ENCODE measurements at places on chromosomes 3 and 15. TPM values are rescaled to one million over a fixed set of nuclear protein-coding genes. Genes with fewer than 3 reads are reported as not detected.

AGBL1 gene
- not detected for total RNA-seq

C3orf20 gene
- not detected for total RNA-seq

ZNF860 gene
- total RNA-seq, result 0.34 TPM

TWF2 gene
- 70.0 TPM for total RNA-seq

CHRM5 gene
- not detected for total RNA-seq

LRRC31 gene
- total RNA-seq, result not detected

ACKR4 gene
- 8.5 TPM for total RNA-seq

CRTAP gene
- total RNA-seq, result 133 TPM

CLCN2 gene
- total RNA-seq, result 2.0 TPM

SCAANT1 gene
- not detected for total RNA-seq

GRK7 gene
- not detected for total RNA-seq

PTH1R gene
- total RNA-seq, result 15.6 TPM

MTHFS gene
- total RNA-seq, result 13.6 TPM

NR2E3 gene
- 0.12 TPM for total RNA-seq

SLC28A2 gene
- not detected for total RNA-seq

SOX2 gene
- 0.17 TPM for total RNA-seq

BNC1 gene
- total RNA-seq, result 2.3 TPM

TM4SF1 gene
- total RNA-seq, result 92.5 TPM

PRKAR2A gene
- total RNA-seq, result 49.5 TPM

PCOLCE2 gene
- 128 TPM for total RNA-seq

HIGD2B gene
- not detected for total RNA-seq

REC114 gene
- total RNA-seq, result 3.4 TPM

KCNH8 gene
- total RNA-seq, result 0.31 TPM

CLDN16 gene
- total RNA-seq, result not detected

IRAK2 gene
- 1.5 TPM for total RNA-seq

ECE2 gene
- total RNA-seq, result 4.8 TPM

SETD2 gene
- total RNA-seq, result 32.0 TPM

PDE12 gene
- total RNA-seq, result 9.6 TPM

CXCR6 gene
- 0.53 TPM for total RNA-seq

ROPN1 gene
- total RNA-seq, result 0.79 TPM

AADACL2 gene
- total RNA-seq, result not detected

NBEAL2 gene
- total RNA-seq, result 18.0 TPM

CP gene
- total RNA-seq, result 24.5 TPM

ITIH3 gene
- total RNA-seq, result 1.8 TPM

SLC6A1 gene
- total RNA-seq, result 0.89 TPM

PP2D1 gene
- not detected for total RNA-seq

CCDC80 gene
- 187 TPM for total RNA-seq

CASR gene
- total RNA-seq, result not detected

DISP2 gene
- 4.6 TPM for total RNA-seq

ERC2 gene
- 3.0 TPM for total RNA-seq

TTLL13 gene
- 0.54 TPM for total RNA-seq

CHRD gene
- 11.3 TPM for total RNA-seq

GABRG3 gene
- total RNA-seq, result not detected

GABRA5 gene
- total RNA-seq, result 0.74 TPM

RPL22L1 gene
- 18.7 TPM for total RNA-seq

GATM gene
- 22.2 TPM for total RNA-seq

CSPG4 gene
- 48.9 TPM for total RNA-seq

NR1I2 gene
- total RNA-seq, result not detected

GOLGA8K gene
- total RNA-seq, result not detected

HGD gene
- total RNA-seq, result not detected

DGKG gene
- total RNA-seq, result 23.6 TPM

BSN gene
- total RNA-seq, result 0.44 TPM

PLS1 gene
- total RNA-seq, result 1.3 TPM

TIMP4 gene
- 13.7 TPM for total RNA-seq

SCN5A gene
- 131 TPM for total RNA-seq

MASP1 gene
- total RNA-seq, result 30.5 TPM

ANKRD63 gene
- total RNA-seq, result 4.4 TPM

TGM4 gene
- not detected for total RNA-seq

LMAN1L gene
- 151 TPM for total RNA-seq

All from right cardiac atrium (tissue), 5 donors.